ENCODE measurements at places on chromosomes 1 and 21.

GRCh38 chr1:241533326-241534115 lies 1.3 kb downstream of the KMO start:
- DNase-seq, result no peak

DNA sequence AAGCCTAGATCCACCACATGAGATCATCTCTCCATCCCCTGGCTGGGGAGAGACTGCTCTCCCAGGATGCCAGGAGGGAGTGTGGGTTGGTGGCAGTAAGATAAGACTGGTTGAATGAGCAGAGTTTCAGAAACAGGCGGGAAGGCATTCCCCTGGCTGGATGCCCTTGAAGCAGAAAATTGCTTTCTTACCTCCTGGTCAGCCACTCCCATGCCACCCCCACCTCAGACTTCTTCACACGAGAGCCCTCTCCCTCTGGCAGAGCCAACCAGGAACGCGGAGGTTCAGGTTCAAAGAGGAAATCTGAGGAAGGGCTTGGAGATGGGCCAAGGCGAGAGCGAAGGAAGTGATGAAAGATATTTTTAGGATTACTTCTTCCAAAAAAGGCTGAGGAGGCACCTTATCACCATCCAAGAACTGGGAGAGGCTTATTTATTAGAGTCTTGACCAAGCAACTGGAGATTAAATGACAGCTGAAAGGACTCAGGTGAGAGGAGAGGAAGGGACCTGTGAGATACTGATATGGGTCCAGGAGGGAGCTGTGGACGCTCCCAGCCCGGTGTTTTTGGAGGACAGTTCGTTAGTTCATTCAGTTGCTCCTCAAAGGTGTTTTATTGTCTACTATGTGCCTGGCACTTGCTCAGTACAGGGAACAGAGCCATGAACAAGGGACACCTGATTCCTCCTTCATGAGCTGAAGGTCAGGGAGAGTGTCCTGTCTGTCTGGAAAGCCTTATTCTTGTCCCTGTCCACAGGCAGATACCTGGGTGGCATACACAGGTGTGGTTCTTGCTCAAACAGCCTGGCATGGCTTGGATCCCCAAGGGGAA lies 18.9 kb upstream of the SLC26A9 start:
- DNase-seq, result no peak

- DNase-seq, result no peak
These were observed 8.6 kb upstream of the TACSTD2 start for GRCh38 chr1:58585581-58586151.

GRCh38 chr1:204837440-204838084 lies 33.1 kb upstream of the NFASC start:
- no peak for DNase-seq

- DNase-seq, result no peak
These were observed 21.8 kb upstream of the GORAB start for GRCh38 chr1:170510163-170510562.

DNA sequence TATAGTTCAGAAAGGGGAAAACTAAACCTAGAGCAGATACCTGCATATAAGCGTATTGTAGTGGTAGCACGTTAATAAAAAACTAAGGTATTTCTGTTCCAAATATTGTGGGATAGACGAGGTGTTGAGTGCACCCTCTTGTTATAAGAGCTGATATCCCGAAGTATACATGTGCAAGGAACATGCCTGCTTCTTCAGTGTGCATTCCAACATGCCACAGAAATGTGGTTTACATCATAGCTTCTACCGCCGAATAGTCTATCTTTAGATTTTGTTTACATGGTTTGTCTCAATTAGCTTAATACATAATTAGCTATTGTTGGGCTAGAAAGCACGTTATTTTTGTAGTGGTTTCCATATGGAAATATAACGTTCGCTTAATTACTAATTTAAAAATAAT lies 2.2 kb downstream of the CHRM3 start:
- DNase-seq, result no peak

GRCh38 chr1:76901158-76901767 lies 34.0 kb downstream of the ST6GALNAC5 start:
- peak; percentile 2 for DNase-seq

DNA sequence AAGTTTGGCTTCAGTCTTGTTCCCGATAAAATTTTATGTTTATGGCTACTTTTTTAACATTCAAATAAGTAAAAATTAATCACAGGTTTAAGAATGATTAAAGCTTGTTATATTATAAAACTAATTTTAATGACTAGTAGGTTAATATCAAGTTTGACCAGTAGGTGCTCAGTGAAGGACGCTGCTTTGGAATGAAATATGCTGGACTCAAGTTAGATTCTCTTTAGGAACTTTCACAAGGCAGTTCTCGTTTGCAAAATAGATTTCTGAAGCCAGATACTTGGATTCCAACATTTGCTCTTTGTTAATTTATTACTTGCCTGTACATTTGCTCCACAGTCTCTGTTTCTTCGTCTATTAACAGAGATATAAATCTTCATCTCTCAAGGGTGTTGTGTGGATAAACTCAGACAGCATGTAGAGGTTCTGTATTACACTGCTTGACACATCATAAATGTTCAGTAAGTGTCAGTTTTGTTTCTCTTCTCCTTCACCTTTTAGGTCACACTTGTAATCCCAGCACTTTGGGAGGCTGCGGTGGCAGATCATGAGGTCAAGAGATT lies 432.8 kb upstream of the CHRM3 start:
- DNase-seq, result no peak
